CD8-positive, alpha-beta memory T cell (primary cell): ENCODE measurements at places on chromosomes 1 and 21. TPM values are rescaled to one million over a fixed set of nuclear protein-coding genes. Genes with fewer than 3 reads are reported as not detected.

Gene PTGFR
- total RNA-seq: not detected

Gene SPRR5
- total RNA-seq: not detected

DNA sequence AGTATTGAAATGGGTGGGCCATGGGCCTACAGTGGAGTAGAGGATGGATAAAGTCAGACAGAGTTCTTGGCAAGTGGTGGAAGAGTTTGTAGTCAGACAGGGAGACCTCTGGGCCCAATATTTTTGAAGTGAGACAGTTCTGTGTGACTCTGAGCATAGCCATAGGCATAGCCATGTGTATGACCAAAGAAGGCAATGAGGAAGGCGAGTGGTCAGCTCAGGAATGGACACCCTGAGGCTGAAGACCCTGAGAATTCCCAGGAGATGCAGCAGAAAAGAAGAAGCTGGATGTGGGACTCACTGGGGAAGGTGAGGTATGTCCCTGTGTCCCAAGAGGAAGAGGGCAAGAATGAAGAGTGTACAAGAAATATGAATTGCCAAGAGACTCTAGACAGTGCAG lies 210.6 kb upstream of the IRF2BP2 start:
- H3K27me3 ChIP-seq: no peaks in the 10 kb centered on the region
- H3K4me3 ChIP-seq: no peak overlapping the region
- H3K27ac ChIP-seq: no peak overlapping the region

DNA sequence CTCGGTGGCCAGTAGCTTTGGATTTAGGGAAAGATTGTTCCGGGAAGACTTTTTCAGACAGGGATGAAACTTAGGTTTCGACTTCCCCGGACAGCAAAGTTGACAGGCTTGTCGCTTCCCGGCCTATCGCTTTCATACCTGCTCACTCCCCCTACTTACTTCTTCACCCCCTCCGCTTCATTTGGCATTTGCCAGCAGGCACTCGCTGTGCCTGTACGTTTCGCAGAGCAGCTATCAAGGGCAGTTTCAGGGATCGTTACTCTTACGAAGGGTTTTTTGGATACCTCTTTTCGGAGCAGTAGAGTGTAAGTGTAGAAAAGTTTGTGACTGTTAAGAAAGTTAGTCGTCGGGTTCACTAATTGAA lies 393 bp downstream of the BLZF1 start:
- H3K36me3 ChIP-seq: peaks cover 3% of the 10 kb centered on the region
- DNase-seq: peak; percentile 15
- peak overlapping the region; percentile 93 for H3K4me3 ChIP-seq
- H3K27me3 ChIP-seq: no peaks in the 10 kb centered on the region
- H3K27ac ChIP-seq: peak overlapping the region; percentile 92

DNA sequence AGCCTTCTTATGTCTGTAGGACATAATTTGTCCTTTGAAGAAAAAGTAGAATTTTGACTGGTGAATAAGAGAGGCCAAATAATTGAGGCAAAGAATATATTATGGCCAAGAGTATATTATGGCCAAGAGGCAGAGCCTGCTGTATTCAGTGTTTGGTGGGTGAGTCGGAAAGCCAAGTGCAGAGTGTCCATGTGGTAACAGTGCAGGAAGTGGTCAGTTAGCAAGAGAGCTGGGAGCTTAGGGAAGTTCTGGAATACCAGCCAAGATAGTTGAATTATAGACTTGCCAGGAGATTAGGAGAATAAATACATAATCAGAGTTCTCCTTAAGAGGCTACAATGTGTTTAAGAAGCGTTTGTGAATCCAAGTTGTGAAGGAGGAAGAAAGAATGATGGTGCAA lies 131.5 kb upstream of the LMO4 start:
- no peak overlapping the region for H3K27ac ChIP-seq
- no peak overlapping the region for H3K4me3 ChIP-seq
- peaks cover 5% of the 10 kb centered on the region for H3K27me3 ChIP-seq
- H3K36me3 ChIP-seq: no peaks in the 10 kb centered on the region
- no peak for DNase-seq

DNA sequence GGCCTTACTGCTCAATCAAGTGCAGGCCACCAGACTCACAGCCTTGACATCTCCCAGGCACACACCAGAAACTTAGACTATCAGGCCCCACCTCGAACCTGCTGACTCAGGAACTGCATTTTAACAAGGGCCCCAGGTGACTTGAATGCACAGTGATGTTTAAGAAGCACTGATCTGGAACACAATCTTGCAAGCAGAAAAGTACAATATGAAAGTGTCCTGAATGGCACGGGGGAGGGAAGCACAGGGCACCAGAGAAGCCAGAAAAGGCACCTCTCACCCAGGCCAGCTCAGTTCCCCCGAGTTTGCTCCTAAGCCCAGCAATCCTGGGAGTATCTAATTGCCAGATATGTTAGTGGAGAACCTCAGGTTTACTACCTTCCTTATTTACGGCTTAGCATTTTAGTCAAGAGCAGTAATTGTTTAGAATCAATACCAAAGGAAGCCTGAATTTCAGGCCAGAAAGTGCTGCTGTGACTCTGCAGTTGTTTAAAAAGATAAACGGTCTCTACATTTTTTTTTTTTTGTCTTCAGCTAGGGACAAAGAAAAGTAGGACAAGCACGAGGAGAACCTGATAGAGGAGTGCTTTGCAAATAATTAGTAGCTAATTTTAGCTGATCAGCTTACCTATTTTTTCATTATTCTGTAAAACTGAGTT lies 50.9 kb upstream of the CDC42BPA start:
- H3K27me3 ChIP-seq: no peaks in the 10 kb centered on the region
- no peak overlapping the region for H3K4me3 ChIP-seq
- no peaks in the 10 kb centered on the region for H3K4me1 ChIP-seq
- DNase-seq: no peak
- H3K36me3 ChIP-seq: no peaks in the 10 kb centered on the region

DNA sequence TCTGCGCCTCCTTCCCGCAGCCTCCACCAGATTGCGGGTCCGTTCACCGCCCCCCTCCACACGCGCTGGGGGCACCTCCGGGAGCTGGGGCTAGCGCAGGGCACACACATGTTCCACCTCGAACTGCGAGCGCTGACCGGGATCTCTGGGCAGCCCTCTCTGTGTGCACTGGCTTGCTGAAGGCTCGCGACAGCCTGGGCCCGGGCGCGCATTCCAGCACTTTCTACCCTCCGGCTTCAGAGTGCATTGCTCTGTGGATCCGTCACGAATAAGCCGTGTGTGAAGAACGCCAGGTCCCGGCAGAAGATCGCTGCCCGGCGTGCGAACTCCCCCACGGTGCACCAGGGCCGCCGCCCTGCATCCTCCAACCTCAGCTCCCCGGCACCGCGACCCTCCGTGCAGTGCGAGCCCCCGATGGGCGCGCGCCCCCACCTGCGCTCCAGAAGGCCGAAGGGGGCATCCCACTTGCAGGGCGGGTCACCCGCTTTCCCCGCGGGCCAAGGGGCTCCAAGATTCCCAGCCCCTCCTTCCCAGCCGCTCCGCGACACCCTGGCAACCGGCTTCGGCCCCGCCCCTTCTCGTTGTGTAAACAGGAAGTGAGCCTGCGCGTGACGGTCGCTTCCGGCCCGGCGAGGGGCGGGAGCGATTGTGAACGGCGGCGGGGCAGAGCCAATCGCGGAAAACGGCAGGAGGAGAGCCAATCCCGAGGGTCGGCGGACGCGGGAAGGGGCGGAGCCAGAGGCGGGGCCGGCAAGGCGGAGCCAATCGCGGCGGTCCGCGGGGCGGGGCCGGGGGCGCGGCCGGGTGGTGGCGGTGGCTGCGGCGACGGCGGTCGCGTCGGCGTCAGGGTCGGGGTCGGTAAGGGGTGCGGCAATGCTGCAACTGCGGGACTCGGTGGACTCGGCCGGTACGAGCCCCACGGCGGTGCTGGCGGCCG lies at the start of gene TPRG1L:
Gene TPRG1L, plus strand, starts transcription at position 816 of the 937 bp plus-strand sequence. Its CDS starts 58 bp downstream, at position 874.
- peak within 1 kb of the TSS; percentile 93 for H3K4me3 ChIP-seq
- H3K36me3 ChIP-seq: peaks cover 22% of the 10 kb centered on the region
- H3K4me1 ChIP-seq: peaks cover 29% of the 10 kb centered on the region
- H3K27ac ChIP-seq: peak within 1 kb of the TSS; percentile 84

GRCh38 chr21:43337901-43338655 lies 88.9 kb downstream of the SIK1 start:
- no peaks in the 10 kb centered on the region for H3K36me3 ChIP-seq
- DNase-seq: no peak
- H3K27ac ChIP-seq: no peak overlapping the region
- no peaks in the 10 kb centered on the region for H3K27me3 ChIP-seq
- no peak overlapping the region for H3K4me3 ChIP-seq

GRCh38 chr1:8342325-8342724 lies 24.4 kb downstream of the SLC45A1 start:
- no peaks in the 10 kb centered on the region for H3K27me3 ChIP-seq
- H3K27ac ChIP-seq: no peak overlapping the region
- H3K4me1 ChIP-seq: no peaks in the 10 kb centered on the region
- no peak overlapping the region for H3K4me3 ChIP-seq
